Left renal pelvis (tissue), 4 donors: ENCODE measurements at places on chromosomes 1 and 21. TPM values are rescaled to one million over a fixed set of nuclear protein-coding genes. Genes with fewer than 3 reads are reported as not detected.

DNA sequence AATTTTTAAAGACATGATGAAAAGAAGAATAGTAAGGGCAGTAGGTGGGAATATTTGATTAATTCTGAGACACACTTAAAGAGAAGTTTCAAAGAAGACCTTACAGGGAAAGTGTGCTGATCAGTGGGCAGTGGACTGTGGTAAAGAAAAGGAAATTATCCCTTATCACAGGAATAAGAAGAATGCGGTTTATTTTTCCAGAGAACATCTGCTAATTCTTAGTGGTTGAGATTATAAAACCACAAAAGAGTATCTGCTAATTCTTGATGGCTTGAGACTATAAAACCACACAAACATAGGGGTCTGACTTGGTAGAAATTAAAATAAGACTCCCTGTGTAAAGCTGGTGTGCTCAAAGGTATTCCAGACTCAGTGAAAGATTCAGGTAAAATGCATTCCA lies 60.0 kb upstream of the KCTD3 start:
- DNase-seq, result no peak

GSTM3 gene
- polyA plus RNA-seq, result 251 TPM

KRTAP11-1 gene
- polyA plus RNA-seq, result not detected

- DNase-seq, result no peak
These were observed 158.2 kb downstream of the ZSCAN20 start for GRCh38 chr1:33630686-33631085.

- DNase-seq, result no peak
These were observed 114.6 kb downstream of the TNFSF18 start for GRCh38 chr1:172936088-172936645.

- DNase-seq, result no peak
These were observed 3.9 kb downstream of the ARHGEF2 start for GRCh38 chr1:155974208-155975115.

AMY1B gene
- not detected for polyA plus RNA-seq
